ENCODE measurements at places on chromosomes 16 and 17. TPM values are rescaled to one million over a fixed set of nuclear protein-coding genes. Genes with fewer than 3 reads are reported as not detected.

CLEC3A gene
- total RNA-seq = not detected

GRCh38 chr17:913207-913606, 66.4 kb downstream of the NXN start:
- DNase-seq = no peak

- no peak for DNase-seq
Observed at GRCh38 chr17:35668802-35669201, 62.6 kb upstream of the RASL10B start.

DNA sequence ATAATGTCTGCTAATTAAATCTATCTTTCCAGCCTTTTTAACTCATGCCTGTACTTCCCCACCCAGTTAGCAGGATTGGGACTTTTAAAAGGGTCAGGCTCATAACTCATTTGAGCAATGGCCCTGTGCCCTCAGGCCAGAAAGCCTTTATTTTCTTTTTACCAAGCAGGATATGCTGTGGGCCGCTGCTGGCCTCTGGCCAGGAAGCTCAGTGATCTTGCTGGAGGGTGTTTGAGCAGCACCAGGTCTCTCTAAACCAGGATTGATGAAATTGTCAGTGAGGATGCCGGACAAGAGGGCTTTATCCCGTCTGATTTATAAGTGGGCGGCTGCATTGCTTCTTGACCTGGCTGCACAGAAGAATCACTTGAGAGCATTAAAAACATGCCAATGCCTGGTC, 187.8 kb downstream of the RAB11FIP4 start:
- DNase-seq = no peak

Data from activated naive CD4-positive, alpha-beta T cell treated with anti-CD3 and anti-CD28 coated beads, Interleukin-2, amount 50 U/mL, for 72 hours (primary cell).